ENCODE measurements at places on chromosomes 16 and 17.

DNA sequence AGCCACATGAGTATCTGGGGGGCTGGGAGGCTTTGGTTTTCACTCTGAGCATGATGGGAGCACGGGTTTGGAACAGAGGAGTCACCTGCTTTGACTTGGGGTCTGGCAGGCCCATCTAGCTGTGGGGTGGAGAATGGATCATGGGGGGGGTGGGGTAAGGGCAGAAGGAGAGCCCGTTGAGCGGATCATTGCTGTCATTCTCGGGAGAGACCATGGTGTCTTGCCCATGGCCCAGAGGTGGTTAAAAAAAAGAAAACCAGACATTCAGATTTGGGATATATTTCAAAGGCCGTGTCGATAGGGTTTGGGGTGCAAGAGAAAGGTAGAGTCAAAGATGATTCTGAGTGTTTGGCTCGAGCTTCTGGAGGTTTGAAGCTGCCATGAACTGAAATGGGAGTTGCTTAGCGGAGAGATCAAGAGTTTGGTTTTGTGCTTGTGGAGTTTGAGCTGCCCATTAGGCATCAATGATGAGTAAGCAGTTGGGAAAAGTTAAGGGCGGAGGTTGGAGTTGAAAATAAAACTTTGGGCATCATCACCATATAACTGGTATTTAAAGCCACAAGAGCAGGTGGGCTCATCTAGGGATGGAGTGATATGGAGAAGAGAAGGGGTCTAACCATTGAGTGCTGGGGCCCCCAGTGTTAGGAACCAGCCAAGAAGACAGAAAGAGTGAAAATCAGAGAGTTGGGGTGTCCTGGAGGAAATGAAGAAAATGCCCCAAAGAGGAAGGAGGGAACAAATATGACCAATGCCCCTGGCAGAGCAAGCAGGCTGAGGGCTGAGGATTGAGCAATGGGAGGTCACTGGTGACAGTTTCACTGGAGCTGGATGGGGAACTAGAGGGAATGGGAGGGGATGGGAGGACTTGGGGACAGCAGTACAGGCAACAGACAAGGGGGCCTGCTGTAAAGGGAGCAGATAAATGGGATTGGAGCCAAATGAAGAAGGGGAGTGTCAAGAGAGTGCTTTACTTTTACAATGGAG is 1.9 kb downstream of the NOD2 start:
- no peak for DNase-seq

- no peak for DNase-seq
Measured at GRCh38 chr17:73838815-73839214, 194.6 kb upstream of the SDK2 start.

DNA sequence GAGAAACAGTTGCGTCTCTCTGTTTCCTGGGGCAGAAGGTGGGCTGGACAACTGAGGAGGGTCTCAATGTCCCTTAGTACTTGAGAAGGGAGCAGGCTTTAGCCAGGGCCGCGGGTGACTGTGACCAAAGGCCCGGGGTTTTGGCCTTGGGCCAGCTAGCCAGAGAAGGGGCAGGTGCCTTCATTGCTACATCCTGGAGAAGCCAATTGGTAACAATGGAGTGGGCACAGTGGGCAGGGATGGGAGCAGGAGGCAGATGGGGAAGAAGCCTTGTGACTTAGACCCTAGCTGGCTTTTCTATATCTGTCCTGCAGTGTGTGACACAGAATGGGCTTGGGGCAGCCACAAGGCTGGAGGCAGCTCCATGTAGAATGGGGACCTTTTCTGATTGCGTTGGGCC is 46.0 kb downstream of the CLEC16A start:
- no peak for DNase-seq

DNA sequence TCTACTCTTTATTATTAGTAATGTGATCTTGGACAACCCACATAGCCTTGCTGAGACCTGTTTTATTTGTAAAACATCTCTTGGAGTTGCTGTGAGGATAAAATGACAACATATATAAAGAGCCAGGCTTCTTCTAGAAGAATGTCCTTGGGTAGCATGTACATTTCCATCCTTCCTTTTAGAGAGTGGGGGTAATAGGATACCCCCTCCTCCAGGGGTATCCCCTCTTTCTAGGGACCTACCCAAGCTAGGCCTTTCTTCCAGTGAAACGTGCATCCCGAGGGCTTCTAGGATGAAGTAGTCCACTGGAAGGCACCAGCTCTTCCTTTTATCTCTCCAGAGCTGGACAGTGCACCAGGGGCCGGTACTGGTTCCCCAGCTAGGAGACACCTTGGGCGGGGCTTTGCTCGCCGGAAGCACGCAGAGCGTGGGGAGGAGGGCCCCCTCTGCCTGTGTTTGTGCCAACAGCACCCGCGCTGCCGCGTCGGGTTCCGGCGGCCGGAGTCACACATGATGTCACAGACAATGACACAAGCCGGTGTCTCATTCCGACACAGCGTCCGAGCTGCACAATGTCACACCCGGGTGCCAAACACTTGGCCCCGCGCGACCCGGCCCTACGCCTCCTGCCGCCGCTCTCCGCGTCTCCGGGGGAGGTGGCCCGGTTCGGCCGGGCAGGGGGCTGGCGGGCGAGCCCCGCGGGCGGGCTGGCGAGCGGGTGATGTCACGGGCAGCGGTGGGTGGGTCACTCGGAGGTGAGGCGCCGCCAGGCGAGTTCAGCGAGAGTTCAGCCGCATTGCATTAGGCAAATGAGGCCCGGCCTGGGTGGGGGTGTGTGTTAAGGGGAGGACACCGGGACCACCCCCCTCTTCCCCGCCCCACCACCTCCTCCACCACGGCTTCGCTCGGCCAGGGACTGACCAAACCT is 23.4 kb downstream of the GJD3 start:
- DNase-seq = peak; percentile 75

DNA sequence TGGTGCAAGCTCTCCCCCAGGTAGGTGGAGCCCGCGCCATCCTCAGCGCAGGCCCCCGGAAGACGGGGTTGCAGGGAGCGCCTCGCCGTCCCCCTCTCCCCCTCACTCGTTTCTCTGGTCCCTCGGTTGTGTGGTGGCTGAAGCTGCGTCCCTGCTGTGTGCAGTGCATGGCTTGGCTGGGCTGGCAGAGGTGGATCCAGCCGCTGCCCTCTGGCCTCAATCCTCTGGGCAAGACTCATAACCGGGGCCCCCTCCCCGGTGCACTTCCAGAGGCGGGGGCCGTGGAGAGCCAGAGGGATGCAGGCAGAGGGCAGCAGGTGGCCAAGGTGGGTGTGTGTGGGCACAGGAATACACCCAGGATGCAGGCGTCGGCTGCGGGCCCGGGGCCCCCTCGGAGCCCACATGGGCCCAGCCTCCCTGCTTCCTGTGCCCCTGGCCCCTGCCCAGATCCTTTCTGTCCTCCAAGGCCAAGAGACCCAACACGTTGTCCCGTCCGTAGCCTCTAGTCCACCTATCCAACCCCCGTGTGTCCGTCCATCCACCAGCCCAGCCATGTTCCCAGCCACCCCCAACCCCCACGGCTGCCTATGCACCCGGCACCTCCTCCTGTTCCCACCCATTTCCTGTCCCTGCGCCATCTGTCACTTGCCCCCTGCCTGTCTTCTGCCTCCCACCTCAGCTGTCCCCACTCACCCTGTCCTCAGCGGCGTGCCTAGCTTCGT is 9.3 kb downstream of the TPSG1 start:
- no peak for DNase-seq

DNA sequence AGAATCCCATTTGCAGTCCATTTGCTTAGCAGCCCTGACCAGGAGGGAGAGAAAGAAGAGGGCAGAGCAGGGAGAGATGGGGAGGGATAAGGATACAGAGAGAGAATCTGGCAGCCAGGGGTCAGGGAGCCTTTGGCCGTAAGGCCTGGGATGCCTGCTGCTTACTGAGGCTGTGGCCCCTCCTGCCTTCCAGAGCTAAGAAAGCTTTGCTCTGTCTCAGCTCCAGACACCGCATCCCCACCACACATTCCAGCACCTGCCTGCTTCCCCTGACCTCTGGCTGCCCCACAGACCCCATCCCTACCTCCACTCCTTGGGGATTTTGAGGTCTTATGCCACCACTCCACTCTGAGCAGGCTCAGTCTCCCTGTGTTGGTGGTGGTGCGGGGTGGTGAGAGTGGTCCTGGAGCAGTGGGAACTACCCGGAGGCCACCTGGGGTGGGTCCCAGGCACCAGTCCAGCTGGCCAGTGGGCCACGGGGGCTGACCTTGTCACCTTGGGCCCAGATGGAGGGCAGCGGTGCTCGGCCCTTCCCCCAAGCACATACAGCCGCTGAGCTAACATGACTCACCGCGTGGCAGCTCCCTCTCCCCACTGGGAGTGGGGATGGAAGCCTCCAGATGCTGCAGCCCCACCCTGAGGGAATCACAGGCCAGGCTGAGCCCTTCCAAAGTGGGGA is 58.3 kb downstream of the RAI1 start:
- no peak for DNase-seq

DNA sequence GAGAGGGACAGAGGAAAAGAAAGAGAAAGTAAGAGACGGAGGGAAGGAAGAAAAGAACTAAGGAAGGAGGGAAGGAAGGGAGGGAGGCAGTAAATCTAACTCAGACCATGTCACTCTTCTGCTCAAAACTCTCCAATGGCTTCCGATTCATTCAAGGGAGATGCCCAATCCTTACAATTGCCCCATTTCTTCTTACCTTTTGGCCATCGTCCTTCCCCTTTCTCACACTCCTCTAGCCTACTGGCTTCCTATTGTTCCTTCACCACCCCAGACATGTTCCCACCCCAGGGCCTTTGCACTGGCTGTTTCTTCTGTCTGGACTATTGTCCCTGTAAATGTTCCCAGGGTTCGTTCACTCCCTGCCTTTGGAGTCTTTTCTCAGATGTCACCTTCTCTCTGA is 72.3 kb downstream of the TOX3 start:
- DNase-seq = no peak

DNA sequence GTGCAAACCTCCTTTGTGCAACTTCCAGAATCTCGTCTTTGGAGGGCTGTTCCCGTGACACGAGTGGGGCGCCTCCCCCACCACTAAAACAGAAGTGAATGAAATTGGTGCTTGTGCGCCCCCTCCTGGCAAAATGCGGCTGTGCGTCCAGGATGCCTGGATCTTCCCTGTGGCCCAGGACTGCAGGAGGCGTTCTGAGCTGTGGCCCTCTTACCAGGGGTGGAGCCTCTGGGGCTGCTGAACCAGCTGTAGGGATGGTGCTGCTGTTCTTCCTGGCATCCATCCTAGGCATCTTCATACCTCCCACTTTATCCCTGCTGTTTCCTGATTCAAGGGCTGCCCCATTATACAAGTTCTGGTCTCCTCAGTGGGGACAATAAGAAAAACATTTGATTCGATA is 18.5 kb upstream of the NAGLU start:
- DNase-seq = peak; percentile 74

- DNase-seq = peak; percentile 76
Measured at GRCh38 chr17:7436556-7437368, 1.5 kb downstream of the TMEM102 start.
